ENCODE measurements at places on chromosomes 13 and 19.
A peak's percentile ranks its signal among the peaks of the same experiment; 100 is the strongest.

- DNase-seq: no peak
Observed at GRCh38 chr13:39773833-39774232, 118.4 kb downstream of the COG6 start.

GRCh38 chr13:28623782-28624706 lies 34.9 kb upstream of the POMP start:
- no peak for DNase-seq

GRCh38 chr19:47391510-47392223 lies 27.7 kb downstream of the MEIS3 start:
- DNase-seq: peak; percentile 88

GRCh38 chr19:46542428-46543230 lies 47.0 kb upstream of the PNMA8B start:
- DNase-seq: peak; percentile 97

DNA sequence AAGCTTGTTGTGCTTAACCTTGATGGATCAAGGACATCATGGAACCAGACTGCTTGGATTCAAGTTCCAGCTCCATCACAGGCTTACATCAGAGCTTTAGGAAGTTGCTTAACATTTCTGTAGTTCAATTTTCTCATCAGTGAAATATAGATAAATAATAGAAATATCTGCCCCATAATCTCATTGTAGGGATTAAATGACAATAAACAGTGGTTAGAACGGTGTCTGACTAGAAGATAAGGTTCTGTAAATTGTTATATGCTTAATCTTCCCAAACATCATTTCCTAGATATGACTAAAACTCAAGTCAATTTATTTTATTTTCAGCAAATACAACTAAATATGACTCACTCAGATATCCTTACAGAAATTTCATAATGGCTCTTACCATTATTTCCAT lies 83.5 kb downstream of the SLITRK1 start:
- no peak for DNase-seq

DNA sequence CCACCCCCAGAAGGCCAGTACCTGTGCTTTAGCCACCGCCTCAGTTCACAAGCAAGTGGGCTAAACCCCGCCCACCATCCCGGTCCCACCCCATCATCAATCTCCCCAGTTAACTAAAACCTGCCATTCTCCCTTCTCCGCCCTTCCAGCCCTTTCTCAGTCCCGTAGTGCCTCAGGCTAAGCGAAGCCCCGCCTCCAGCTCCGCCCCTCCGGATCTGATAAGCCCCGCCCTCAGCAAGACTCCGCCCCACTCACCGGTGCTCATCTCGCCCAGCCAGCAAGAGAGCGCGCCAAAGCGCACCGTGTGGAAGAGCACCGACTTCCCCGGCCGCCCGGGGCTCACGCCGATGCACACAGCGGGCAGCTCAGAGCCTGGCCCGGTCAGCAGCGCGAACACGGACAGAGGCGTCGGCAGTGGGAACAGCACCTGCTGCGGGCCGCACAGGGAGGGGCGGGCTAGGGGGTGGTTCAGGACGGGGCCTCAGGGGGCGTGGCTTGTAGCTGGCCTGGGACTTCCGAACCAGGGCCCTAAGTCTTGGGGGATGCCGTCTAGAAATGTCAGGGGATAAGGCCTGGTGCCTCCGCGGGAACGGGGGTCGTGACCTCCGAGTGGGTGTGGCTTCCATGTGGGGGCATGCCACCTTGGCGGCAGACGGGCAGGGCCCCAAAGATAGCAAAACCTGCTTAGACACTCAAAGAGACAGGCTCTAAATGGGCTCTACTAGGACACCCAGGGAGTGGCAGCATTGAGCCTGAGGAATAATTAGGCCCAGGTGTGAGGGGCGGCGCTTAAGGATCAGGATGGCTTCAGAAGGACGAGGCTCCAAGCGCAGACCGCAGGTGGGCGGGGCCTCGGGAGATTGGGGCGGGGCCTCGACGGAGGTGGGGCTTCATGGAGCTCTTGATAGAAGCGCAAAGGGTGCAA lies 21.4 kb downstream of the MAP4K1 start:
- DNase-seq: no peak

GRCh38 chr13:103164251-103164650 lies 98.0 kb upstream of the SLC10A2 start:
- no peak for DNase-seq

- DNase-seq: no peak
Observed at GRCh38 chr19:30137747-30138146, 195.7 kb downstream of the URI1 start.

GRCh38 chr19:36605877-36606478 lies 865 bp downstream of the ZNF382 start:
- no peak for DNase-seq

- no peak for DNase-seq
Observed at GRCh38 chr13:111058796-111059506, 56.2 kb upstream of the ARHGEF7 start.

GRCh38 chr13:93736081-93736480 lies 509.5 kb downstream of the GPC6 start:
- no peak for DNase-seq

DNA sequence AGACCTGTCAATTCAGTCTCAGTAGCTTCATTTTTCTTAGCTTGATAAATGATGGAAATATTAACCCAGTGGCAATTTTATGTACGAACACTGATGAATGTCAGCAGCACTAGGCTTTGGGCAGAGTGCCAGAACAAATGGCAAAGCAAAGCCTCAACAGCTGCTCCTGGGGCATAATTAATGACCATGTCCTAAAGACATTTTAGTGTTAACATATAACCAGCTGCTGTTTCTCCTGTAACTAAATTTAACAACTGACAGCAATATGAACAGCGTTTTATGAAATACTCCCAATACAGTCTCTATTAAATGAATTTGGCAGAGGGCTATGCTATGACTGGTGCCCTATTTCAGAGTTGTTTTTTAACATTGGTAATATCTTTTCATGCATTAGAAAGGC lies 47.1 kb downstream of the ZNF568 start:
- DNase-seq: no peak

DNA sequence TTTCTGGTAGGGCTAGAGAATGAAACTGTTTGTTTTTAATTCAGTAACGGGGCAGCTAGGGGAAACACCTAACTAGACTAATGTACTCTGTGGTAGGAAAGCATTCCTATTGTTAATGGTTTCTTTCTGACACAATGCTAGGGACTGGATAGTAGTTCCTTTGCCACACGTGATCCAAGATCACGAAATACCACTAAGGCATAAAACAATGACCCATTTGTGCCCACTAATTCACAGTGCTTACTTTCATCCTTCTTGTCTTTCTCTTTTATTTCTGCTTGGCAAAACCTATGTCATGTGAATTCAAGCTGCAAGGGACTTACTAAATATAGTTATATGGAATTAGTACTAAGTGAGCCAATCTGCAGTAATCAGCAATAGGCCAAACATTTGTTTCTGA lies 834.1 kb upstream of the SLITRK6 start:
- DNase-seq: no peak

DNA sequence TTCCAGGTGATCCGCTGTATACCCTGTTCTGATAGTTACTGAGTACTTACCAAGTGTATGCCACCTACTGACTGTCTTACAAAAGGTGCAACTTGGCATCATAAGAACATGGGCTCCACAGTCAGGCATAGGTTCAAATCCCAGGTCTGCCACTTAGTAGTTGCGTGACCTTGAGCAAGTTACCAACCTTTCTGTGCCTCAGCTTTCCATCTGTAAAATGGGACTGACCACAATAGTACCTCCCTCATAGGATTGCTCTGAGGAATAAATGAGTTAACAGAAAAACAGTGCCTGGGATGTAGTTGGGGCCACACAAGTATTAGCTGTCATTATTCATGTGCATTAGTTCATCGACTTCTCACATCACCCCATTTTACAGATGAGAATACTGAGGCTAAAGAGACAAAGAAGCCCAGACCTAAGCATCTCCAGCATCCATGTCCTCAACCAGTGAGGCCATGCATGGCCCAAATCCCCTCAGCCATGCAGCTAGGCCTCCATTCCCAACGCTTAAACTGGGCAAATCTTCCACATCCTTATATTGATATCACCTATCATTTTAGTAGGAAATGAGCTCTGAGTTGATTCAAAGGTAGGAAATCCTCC lies 51.3 kb upstream of the UBE2L5 start:
- DNase-seq: no peak

GRCh38 chr19:47378246-47378645 lies 29.1 kb downstream of the DHX34 start:
- no peak for DNase-seq
